PC-9 (cell line): ENCODE measurements at places on chromosomes 2 and 18. TPM values are rescaled to one million over a fixed set of nuclear protein-coding genes. Genes with fewer than 3 reads are reported as not detected.

DNA sequence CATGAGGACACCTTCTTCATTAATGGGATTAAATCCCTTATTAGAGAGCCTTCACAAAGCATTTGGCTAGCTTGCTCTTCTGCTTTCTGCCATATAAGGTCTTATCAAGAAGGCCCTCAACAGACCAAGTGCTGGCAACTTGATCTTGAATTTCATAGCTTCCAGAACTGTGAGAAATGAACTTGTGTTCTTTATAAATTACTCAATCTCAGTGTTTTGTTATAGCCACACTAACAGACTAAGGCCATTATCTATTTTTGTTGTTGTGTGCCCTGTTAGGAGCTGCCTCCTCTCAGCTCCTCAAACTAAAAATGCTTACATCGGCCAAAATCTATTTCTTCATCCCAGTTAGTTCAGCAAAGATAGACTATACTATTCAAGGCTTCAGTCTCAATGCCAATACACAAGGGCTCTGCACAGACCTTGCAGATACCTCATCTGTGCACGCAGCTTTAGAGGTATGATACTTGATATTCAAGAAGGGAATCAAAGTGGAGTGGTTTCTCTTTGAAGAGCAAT is 182.9 kb downstream of the GPD2 start:
- H3K27me3 ChIP-seq, result no peaks in the 10 kb centered on the region
- no peak for DNase-seq
- no peak overlapping the region for H3K27ac ChIP-seq
- no peaks in the 10 kb centered on the region for H3K36me3 ChIP-seq
- no peaks in the 10 kb centered on the region for H3K4me1 ChIP-seq

The SERPINB13 gene
- total RNA-seq, result not detected in 2 replicates

The CYP26B1 gene
- 0.55 and 1.3 TPM in 2 replicates for total RNA-seq

The SNTG2 gene
- total RNA-seq, result not detected in 2 replicates

The ING5 gene
- total RNA-seq, result 79.7 and 106 TPM in 2 replicates

The C2orf78 gene
- total RNA-seq, result not detected in 2 replicates

DNA sequence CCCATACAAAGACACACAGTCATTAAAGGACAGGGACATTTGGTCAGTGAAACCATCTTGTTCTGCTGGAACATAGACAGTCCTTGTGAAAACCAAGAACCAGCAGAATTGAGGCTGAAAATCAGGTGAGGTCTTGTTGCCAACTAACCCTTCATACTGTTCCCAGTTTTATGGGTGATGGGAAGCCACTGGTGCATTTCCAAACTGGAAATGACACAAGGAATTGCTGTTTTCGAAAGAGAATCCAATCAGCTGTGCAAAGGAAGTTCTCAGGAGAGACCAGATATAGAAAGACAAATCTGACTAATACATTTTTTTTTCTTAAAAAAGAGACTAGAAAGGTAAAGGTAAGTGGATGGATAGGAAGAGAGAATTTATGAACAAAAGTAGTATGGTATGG is 948.2 kb downstream of the TSN start:
- H3K27me3 ChIP-seq, result no peaks in the 10 kb centered on the region
- no peaks in the 10 kb centered on the region for H3K36me3 ChIP-seq
- H3K4me3 ChIP-seq, result no peak overlapping the region
- H3K27ac ChIP-seq, result no peak overlapping the region
- H3K4me1 ChIP-seq, result 0 out of 2 replicates have a peak, but pooled peaks cover 5% of the 10 kb centered on the region

- no peaks in the 10 kb centered on the region for H3K36me3 ChIP-seq
- no peaks in the 10 kb centered on the region for H3K27me3 ChIP-seq
- H3K4me1 ChIP-seq, result peaks cover 7% of the 10 kb centered on the region
- no peak overlapping the region for H3K27ac ChIP-seq
- no peak overlapping the region for H3K4me3 ChIP-seq
- DNase-seq, result no peak
Observed at GRCh38 chr2:234437642-234438304, 59.1 kb downstream of the ARL4C start.

GRCh38 chr2:8662239-8662879 is 19.5 kb upstream of the ID2 start:
- no peak overlapping the region for H3K27ac ChIP-seq
- DNase-seq, result peak; percentile 31
- peaks cover 78% of the 10 kb centered on the region for H3K27me3 ChIP-seq
- H3K4me1 ChIP-seq, result 0 out of 2 replicates have a peak, but pooled peaks cover 3% of the 10 kb centered on the region
- no peaks in the 10 kb centered on the region for H3K36me3 ChIP-seq

The SERPINB12 gene
- not detected in 2 replicates for total RNA-seq

DNA sequence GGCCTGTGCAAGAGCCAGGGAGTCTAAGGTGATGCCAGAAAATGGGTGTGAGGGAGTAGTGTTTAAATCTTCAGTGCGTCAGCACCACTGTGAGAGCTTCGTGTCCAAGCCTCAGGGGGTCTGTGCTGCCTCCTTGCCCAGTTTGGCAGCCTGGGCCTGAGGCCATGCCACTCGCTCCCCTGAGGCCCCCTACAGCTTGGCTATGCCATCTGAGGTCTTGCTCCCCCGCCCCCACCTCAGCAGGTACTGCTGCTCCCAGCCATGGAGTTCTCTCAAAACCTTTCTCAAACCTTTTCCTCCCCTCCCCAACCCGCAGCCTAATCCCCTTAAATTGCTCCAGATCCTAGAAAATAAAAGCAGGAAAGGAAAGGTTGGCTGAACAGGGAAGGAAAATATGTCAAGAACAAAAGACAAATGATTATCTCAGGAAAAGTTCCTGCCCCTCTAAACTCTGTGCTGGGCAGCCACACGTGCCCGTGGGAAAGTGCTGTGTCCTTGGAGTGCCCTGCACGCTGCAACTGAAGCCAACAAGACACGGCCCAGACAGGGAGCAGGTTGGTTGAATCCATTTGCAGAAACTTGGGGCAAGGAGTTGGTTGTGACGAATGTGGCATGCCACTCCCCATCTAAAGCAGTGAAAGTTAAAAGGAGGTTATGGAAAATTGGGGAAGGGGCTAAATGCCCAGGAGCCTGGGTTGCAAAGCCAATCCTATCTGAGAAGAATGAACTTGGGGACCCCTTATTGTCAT is 61.2 kb downstream of the ATOH8 start:
- H3K27ac ChIP-seq, result no peak overlapping the region
- no peaks in the 10 kb centered on the region for H3K36me3 ChIP-seq
- no peaks in the 10 kb centered on the region for H3K4me1 ChIP-seq
- no peak for DNase-seq
- no peaks in the 10 kb centered on the region for H3K27me3 ChIP-seq

GRCh38 chr2:237180187-237180586 is 94.5 kb downstream of the COPS8 start:
- no peak overlapping the region for H3K27ac ChIP-seq
- H3K27me3 ChIP-seq, result no peaks in the 10 kb centered on the region
- peaks cover 51% of the 10 kb centered on the region for H3K4me1 ChIP-seq
- no peak overlapping the region for H3K4me3 ChIP-seq
- DNase-seq, result no peak
- H3K36me3 ChIP-seq, result no peaks in the 10 kb centered on the region
